Hematopoietic multipotent progenitor cell treated with erythropoietin and hydrocortisone succinate and interleukin-3 and kit ligand, for 4 days (in vitro differentiated cells): ENCODE measurements at places on chromosomes 12 and 14.
A peak's percentile ranks its signal among the peaks of the same experiment; 100 is the strongest.

GRCh38 chr12:130414381-130414780 lies 76.7 kb downstream of the PIWIL1 start:
- no peak for DNase-seq

- no peak for DNase-seq
Measured at GRCh38 chr12:46788072-46788887, 37.5 kb downstream of the SLC38A4 start.

GRCh38 chr12:87384226-87384625 lies 645.0 kb downstream of the C12orf50 start:
- DNase-seq = no peak

DNA sequence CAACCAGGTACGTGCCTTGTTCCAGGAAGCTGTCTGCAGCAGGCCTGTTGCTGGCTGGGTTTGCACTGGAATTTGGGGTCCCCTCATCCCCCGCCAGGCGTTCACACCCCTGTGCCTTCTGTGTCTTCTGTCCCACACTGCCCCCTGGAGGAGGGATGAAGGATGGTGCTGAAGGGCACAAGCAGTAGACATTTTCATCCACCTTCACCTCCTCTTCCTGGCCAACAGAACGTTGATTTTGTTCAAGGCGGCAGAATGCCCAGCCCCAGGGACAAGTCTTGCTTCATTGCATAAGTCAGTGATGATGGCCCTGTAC lies 122.1 kb downstream of the CALM1 start:
- DNase-seq = peak; percentile 62

- no peak for DNase-seq
Measured at GRCh38 chr14:76995279-76996035, 33.1 kb downstream of the IRF2BPL start.

- peak; percentile 49 for DNase-seq
Measured at GRCh38 chr14:94769391-94770250, at the start of gene GSC. TSS of gene GSC (minus strand) at chr14:94770113. CDS start at chr14:94770015, 98 bp downstream.

- DNase-seq = peak; percentile 81
Measured at GRCh38 chr14:101721951-101722661, 39.4 kb upstream of the PPP2R5C start.

DNA sequence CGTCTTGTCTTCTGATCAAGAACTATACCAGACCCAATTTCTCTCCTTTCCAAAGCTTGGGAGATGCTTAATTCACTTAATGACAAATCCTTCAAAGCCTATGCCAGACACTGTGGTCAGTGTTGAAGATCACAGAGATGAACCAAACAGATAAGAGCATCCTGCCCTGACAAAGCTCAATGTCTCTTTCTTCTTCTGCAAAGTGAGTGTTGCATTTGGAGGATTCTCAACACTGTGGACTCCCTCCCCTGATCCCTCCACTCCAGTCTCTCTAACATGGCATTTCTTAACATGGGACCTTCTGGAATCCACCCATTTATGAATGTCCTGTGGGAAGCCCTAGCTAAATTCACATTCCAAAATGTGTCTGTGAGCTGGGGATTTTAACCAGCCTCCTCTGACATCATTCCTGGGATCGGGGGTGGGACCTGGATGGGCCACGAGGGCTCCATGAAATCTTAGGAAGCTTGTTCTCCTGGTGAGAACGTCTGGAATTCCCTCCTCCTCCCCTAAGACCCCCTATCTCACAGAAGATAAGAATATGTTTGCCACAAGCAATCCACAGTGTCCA lies 20.3 kb downstream of the SYNE3 start:
- peak; percentile 41 for DNase-seq
